Brain pericyte (primary cell): ENCODE measurements at places on chromosomes 11 and 22.
A peak's percentile ranks its signal among the peaks of the same experiment; 100 is the strongest.

DNA sequence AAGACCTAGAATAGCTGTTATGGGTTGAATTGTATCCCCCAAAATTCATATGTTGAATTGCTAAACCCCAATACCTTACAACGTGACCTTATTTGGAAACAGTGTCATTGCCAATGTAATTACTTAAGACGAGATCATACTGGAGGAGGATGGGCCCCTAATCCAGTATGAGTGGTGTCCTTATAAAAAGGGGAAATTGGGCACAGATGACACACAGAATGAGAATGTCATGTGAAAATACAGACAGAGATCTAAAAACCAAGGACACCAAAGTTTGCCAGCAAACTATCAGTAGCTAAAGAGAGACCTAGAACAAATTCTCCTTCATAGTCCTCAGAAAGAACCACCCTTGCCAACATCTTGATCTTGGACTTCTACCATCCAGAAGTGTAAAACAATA is 127.7 kb downstream of the ATXN10 start:
- DNase-seq, result no peak

DNA sequence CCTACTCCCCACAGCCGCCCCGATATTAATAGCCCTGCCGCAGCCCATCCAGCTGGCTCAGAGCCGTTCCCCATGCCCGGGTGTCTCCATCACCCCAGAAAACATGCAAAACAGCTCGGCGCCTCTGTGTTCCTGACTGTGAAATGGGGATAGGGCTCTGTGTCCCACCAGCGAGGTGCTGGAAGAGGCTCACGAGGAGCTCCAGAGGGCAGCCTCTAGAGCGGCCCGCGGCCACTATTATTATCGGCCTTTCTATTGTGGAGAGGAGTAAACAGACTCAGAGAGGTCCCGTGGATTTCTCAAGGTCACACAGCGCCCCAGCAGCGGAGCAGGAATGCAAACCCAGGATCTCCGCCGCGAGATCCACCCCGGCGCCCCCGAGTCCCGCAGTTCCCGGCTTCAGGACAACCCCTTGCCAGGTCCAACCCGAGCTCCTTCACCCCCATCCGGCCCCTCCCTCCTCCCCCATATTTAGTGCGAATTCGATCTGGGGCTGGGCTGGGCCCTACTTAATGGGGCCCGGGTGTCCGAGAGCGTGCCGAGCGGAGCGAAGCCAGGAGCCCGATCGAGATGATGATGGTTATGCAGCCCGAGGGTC is at the start of gene ACTN3:
Gene ACTN3 (plus strand): TSS at position 536 of the 598 bp plus-strand sequence. CDS start 35 bp downstream, at position 571.
- no peak for DNase-seq

DNA sequence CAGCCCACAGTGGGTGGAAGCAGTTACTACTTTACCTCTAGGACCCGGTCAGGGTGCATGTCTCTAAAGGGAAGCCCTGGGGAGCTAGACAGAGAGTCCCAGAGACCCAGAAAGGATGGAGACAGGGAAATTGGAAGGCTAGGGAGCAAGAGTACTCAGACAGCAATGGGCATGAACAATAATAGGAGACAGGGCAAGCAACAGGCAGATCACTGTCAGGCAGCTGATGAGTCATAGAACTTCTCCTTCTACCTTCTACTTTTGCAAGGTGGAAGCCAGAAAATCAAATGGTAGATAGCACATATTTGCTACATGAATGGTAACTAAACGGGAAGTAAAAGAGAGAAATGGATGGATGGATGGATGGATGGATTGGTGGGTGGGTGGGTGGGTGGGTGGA is 19.6 kb downstream of the CD5 start:
- no peak for DNase-seq

- no peak for DNase-seq
Measured at GRCh38 chr11:60221181-60221580, 21.8 kb downstream of the MS4A4E start.

DNA sequence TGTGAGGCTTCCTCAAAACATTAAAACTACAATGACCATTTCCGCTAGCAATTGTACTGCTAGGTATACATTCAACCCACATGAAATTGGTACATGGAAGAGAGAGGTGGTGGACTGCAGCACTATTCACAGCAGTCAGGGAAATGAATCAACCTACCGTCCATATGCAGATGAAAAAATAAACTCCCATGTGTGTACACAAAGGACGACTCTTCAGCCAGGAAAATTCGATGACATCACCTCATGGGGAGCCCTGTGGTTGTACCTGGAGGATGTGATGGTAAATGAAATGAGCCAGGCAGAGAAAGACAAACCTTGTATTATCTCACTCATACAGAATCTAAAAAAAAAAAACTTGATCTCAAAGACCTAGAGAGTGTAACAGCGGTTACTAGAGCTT is 23.3 kb downstream of the RFPL3 start:
- DNase-seq, result no peak

DNA sequence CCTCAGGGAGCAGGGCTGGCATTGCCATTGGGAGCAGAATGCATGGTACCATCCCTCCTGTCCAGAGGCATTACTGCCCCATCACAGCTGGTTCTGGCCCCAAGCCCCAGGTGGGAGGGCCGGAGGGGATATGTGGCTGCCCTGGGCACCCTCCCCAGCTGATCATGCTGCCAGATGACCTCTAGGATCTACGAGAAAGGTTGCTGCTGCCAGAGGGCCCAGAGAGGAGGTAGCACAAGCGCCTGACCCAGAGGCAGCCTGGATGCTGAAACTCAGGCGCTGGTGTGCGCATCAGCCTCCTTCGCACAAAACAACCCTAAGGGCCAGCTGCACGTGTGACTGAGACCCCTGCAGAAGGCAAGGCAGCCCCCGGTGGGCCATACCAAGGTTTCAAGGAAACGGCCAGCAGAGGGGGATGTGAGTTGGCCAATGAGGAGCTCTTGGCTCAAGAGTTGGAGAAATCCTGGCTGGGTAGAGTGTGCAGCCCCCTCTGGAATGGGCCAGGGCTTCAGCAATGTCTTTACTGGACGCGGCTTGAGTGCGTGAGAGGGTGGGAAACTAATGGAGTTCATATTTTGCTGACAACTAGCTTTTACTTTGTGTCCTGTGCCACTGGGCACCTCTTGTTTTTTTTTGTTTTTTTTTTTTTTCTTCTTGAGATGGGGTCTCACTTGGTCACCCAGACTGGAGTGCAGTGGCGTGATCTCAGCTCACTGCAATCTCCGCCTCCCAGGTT is 88.3 kb upstream of the PARVA start:
- DNase-seq, result no peak

GRCh38 chr11:59062602-59063529 is 23.2 kb upstream of the GLYATL1B start:
- DNase-seq, result no peak

- DNase-seq, result no peak
Measured at GRCh38 chr11:65501472-65502273, 2.8 kb downstream of the MALAT1 start.

- no peak for DNase-seq
Measured at GRCh38 chr11:35750315-35750714, 87.7 kb downstream of the TRIM44 start.

GRCh38 chr11:45752106-45752505 is 52.8 kb upstream of the SLC35C1 start:
- DNase-seq, result no peak

DNA sequence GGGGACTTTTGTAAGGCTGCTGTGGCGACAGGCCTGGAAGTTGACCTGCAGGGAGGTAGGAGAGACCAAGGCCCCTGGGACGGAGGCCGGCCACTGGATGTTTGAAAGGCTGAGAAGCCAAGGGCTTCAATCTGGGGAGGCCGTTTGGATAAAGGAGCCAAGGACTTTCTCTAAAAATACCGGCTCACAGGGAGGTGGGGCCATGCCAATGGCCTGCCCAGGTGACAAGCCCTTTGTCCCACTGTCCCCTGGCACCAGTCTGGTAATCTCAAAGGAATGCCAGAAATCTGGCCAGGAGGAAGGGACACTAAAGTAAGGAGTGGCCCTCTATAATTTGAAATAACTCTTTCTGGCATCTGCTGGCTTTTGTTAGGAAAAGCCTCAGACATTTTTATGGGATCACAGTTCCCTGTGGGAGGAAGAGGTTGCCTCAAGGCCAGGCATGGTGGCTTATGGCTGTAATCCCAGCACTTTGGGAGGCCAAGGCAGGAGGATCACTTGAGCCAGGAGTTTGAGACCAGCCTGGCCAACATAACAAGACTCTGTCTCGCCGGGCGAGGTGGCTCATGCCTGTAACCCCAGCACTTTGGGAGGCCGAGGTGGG is 1.9 kb upstream of the CHKA start:
- DNase-seq, result no peak

DNA sequence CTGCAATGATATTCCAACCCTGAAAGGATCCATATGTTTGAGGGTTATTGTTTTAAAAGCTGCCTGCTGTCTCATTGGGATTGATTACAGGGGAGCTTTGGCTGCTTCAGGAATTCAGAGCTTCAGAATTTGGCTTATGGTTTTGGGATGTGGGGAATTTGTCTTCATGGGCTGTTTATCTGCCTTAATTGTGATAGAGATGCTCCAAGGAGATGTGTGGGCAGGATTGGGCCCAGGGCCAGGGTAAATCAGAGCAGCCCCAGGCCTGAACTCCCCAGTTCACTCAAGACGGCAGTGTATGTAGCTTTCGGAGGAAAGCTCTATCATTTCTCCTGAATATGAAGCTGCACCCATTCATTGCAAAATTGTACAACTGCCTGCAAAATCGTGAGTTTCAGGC is 88.5 kb downstream of the ALX4 start:
- DNase-seq, result no peak

GRCh38 chr11:84890676-84891075 is 736.5 kb downstream of the DLG2 start:
- DNase-seq, result no peak

DNA sequence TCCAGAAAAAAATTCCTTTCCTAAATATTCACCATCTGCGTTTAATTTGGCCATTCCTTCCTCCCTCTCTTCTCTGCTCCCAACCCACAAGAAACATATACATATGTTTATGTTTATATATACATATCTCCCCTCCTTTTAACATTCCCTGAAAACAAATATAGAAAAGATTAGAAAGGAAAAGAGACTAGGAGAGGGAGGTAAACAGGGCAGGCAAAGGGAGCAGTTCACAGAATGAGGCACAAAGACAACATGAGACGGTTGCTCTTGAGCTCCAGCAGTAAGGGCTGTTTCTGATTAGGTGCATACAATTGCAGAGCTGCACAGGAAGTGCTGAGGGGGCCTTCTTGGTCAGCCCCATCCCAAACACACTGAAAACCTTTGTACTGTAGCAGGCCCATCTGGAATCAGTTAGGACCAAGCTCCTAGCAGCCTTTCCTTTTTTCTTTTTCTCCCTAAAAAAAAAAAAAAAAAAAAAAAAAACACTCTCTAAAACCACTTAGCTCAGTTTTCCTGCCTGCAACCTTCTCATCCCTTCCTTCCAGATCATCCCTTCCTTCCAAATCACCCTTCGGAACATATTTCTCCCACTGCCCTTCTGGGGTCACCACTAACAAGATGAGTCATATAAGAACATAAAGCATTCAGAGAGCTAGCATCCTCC is 57.0 kb downstream of the RBFOX2 start:
- DNase-seq, result peak; percentile 80

DNA sequence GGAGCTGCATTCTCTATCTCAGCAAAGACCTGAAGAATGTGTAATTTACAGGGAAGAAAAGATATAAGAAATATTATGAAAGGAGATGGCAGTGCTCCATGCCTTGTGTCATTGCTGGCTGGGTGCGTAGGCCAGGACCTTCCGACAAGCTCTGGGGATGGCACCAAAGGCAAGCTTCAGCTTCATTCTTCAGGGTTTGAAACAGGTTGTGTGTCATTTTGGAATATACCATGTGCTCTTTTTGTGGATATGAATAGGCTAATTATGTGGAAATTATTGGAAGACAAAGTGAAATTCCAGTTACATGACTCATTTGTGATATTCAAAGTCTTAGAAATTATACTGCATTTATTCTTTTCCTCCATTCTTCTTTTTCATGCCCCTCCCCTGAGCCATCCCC is 5.7 kb upstream of the KIRREL3 start:
- DNase-seq, result no peak

DNA sequence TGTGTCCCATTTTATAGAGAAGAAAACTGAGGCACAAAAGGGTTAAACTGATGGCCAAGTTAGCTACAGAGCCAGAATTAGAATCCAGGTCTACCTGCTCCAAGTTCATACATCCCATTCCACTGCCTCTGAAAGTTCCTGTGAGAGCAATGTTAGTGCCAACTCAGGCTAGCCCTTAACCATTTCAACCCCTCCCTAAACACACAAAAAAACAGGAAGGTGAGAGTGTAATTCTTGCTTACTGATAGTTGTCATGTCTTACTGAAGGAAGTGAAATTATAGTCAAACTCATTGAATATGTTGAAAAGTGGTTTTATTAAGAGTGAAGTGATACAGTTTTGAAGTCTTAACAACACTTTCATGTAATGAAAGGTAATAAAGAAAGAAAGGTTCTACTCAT is 2.9 kb upstream of the E2F8 start:
- no peak for DNase-seq
